ENCODE measurements at places on chromosomes 12 and 14.

- no peak for DNase-seq
Observed at GRCh38 chr12:68521321-68521839, 89.3 kb upstream of the RAP1B start.

DNA sequence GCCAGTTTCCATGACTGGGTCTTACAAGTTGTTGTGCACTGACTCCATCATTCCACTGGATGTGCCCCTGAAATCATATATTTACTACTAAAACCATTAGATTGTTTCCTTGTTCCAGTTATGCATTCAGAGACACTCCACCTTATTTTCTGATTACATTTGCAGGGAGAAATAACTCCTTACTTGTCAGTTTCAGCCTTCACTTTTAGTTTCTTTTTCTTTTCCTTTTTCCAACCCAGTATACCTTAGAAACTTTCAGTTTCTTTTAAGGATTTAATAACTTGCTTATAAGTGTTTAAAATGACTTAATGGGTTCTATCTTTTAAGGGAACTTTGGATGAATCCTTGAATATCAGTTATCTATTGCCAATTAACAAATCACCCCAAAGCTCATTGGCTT is 39.9 kb downstream of the MRPL42 start:
- no peak for DNase-seq

DNA sequence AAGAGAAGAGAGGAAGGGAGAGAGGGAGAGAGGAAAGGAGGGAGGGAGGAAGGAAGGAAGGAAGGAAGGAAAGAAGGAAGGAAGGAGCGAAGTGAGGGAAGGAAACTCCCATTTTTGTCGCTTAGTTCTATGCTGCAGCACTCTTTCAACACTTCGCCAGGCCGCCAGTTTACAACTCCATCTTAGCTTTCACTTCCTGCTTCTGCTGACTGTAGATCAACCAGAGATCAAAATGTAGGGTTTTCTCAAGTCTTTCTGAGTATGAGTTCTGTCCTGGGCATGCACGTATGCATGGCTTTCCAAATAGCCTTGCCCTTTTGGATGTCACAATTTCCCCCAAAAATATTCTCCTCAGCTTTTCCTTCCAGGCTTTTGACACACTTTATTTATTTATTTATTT is 723.4 kb downstream of the TRHDE start:
- no peak for DNase-seq

DNA sequence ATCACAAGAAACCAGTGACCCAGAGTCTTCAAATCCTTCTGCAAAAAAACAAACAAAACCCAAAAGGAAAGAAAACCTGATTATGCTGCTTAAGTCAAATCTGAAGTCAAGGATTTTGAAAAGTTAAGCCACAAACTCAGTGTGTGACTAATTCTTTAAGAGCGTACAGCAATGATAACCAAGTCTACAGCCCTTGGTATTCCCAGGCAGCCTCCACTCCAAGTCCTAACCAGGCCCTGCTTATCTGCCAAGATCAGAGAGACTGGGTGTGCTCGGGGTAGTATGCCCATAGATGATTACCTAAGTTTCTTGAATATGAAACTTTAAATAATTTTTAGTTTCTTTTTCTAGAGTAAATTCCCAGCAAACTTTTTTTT is 13.1 kb downstream of the PGAM5 start:
- DNase-seq, result no peak

DNA sequence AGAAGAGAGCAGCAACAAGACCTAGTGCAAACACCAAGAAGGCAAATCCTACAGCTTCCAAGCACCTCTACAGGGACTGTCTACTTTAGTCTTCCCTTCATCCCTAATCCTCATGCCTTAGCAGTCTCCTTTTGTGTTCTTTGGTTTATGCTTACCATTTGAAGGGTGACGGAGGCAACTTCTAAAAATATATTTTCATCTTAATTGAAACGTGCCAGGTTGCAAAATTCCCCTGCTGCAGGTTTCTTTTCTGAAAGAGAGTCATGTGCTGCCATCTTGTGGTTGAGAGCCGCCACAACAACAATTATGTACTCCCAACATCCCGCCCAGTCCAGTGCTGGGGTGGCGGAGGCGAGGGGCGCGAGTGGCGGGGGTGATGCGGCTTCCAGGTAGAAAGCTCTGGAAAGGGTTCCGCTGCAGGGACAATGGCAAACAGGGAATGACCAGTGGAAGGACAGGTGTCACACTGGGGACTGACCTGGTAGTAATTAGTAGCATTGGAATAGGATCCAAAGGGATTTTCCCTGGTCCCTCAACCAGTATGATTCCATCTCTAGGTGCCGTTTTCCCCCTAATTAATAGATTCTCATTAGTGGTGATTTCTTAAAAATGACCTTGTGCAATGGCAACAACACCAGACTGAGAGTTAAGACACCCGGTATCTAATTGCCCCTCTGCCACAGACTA is 80.3 kb upstream of the GNG2 start:
- peak; percentile 77 for DNase-seq
